ENCODE measurements at places on chromosomes 13 and 19.

GRCh38 chr13:73497430-73497829 lies 438.6 kb downstream of the KLF5 start:
- DNase-seq = no peak

GRCh38 chr13:58680115-58680514 lies 1048.6 kb downstream of the PCDH17 start:
- DNase-seq = no peak

- DNase-seq = no peak
Measured at GRCh38 chr19:17076543-17076991, 990 bp downstream of the MYO9B start.

DNA sequence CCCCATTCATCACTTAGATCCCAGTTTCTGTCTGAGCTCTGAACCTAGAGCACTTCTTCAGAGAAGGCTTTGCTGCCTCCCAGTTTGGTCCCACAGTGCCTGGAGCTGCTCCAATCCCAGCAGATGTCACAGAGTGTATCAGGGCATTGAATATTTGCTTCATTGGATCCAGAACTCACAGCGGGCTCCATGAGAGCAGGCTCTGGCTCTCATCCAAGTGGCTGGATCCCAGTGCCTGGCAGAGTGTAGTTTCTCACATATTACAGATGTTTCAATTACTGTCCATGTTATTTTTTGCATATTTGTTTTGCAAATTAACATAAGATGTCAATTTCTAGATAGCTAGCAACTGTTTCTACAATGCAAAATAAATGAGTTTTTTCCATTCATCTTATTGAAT lies 50.6 kb downstream of the MYO16 start:
- no peak for DNase-seq

GRCh38 chr13:95301183-95301967 lies at the start of gene ABCC4:
TSS of gene ABCC4 (minus strand) at chr13:95301451. CDS start at chr13:95301314, 137 bp downstream.
- peak; percentile 81 for DNase-seq

DNA sequence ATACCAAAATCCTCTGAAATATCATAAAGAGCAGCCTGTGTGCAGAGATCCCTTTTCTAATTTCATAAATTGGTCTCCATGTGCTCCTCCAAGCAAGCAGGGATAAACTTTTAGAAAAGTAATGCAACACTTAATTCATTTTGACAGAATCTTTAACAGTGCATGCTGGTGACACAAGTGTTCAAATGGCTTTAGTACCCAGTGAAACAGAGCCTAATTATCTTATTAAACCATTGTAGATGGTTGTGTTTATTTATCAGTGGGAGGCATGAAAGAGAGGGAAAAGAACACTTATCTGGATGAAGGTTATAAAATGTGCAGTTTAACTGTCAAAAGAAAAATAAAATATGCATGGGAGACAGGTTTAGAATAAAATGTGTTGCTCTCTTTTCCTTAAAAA lies 945.0 kb upstream of the PCDH20 start:
- DNase-seq = no peak

DNA sequence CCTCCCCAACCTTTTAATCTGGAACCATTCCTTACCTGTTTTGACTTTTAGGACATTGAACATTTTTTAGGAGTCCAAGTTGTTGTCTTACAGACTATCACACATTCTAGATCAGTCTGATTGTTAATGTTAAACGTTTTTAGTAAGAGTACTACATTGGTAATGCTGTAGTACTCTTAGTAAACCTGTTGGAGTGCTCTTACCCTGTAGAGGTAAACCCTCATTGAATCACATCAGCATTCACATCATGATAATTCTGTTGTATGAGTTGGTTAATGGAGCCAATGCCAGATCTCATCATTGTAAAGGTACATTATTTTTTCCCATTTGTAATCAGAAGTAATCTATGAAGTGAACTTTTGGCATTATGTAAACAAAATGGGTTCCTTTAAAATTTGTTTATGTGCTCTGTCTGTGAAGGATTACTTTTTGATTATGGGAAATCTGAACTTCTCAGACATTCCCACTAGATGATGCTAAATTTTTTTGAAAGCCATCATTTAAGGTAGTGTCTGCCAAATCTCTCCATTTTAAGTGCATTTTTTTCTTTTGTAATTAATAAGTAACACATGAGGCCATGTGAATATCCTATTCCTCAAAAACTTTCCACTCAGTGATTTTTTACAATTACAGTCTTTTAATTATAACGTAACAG lies 55.2 kb downstream of the VWA8 start:
- DNase-seq = no peak

DNA sequence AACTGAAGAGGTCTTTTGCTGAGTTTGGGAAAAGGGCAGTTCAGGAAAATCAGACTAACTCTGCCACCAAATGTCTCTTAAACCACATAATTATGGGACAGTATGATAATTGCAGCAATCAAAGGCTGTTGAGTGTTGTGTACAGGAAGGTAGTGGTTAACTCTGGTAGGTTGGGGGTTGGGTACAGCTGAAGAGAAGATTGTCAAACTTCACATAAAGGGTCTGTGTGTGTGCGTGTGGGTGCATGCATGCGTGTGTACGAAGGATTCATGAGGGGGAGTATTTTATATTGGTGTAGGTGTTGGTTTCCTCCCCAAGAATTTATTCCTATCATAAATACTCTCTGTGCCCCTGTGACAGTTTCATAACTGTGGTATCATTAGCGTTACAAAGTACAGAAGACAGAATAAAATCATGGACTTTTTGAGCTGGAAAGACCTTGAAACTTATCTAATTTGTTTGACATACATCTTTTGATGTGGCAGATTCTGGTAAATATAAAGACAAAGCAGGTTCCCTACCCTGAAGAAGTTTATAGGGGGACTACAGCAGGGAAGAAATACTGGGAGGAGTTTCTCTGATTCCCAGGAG lies 94.1 kb downstream of the PCCA start:
- DNase-seq = no peak

DNA sequence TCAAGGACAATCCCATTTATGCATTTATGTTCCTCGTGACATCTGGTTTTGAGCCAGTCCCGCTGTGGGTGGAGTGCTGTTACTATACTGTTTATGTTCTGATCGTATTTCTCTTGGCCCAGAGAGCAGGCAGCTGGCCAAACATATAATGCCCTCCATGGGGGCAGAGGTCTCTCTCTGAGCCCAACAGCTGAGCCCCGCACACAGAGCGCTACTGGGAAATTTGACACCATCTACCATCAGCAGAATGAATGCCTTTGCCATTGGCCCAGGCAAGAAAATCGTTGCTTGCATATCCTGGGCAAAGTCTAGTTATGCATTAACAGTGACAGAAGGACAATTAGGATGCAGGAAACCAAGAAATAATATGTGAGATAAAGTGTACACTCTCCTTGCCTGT lies 126.8 kb upstream of the CACNA1A start:
- DNase-seq = no peak

GRCh38 chr19:38387550-38388348 lies at the start of gene GGN:
TSS of gene GGN (minus strand) at chr19:38388034. CDS start at chr19:38387261, 773 bp downstream.
- DNase-seq = peak; percentile 83

DNA sequence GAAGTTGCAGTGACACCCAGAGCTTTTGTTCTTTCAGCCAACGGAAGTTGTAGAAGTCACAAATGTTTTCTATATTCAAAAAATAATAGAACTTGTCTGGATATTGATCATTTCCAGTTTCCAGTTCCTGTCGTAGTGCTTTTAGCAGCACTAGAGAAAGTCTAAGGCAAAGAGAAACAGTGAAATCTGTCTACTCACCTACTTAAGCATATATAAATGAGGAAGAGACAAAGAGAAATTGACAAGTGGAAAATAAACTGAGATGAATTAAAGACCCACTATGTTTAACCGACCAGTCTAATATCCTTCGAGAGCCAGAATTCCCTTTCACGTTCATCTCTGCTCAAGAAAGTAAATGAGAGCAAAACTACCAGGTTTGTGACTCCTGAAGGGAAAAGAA lies 36.7 kb downstream of the DACH1 start:
- no peak for DNase-seq

DNA sequence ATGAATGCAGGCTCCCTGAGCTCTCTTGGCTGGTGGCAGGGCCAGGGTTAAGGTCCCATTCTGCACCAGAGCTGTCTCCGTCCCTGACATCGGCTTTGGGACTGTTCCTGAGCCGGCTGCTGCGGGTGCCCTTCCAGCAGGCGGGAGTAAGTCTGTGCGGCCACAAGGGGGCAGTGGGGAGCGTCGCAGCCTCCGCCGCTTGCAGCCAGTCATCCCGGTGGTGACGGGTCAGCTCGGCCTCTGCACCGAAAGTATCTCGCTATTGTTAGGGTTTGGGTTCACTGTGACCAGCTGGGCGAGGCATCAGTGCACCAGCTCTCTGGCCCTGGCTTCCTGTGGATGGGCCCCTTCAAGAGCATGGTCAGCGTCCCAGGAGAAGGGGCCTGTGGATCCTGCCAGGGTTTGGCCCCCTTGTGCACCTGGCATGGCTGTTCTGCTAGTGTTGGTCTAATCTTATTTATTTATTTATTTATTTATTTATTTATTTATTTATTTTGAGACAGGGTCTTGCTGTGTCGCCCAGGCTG lies 15.1 kb downstream of the NDUFB7 start:
- DNase-seq = peak; percentile 95

DNA sequence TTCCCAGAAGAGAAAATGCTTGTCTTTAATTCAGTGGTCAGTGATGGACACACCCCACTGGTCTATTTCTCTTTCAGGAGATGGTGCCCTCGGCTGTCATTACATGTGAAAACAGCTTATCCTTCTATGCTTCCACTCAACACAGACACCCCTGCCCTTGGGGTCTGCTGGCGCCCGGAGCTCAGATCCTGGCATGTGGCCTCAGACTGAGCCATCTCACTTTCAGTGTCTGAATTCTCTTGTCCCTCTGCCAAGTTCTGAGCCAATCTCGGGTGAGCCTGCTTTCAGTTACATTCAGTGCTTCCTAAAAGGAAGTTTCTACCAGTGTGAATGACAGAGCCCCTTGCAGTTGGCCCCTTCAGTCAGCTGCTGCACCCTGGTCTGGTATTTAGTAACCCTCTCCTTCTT lies 293.6 kb downstream of the DNAJC15 start:
- DNase-seq = no peak

- no peak for DNase-seq
Measured at GRCh38 chr19:49441960-49442350, 628 bp upstream of the SLC17A7 start.

DNA sequence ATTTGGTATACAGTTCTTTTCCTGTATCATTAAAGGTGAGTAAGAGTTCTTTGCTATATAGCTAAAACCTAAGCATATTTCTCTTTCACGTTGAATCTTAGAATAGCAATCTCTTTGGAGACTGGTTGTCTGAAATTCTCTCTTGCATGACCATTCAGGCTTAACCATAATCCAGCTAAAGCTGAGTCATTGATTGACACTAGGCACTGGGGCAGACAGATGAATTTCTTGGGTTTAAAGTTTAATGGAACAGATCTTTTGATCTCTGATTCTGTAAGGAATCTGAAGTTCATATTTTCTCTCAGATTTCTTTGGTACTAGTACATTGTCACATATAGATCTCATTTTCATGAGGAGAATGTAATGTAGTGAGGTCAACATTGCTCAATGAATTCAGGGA lies 397.3 kb upstream of the MIR17HG start:
- no peak for DNase-seq

DNA sequence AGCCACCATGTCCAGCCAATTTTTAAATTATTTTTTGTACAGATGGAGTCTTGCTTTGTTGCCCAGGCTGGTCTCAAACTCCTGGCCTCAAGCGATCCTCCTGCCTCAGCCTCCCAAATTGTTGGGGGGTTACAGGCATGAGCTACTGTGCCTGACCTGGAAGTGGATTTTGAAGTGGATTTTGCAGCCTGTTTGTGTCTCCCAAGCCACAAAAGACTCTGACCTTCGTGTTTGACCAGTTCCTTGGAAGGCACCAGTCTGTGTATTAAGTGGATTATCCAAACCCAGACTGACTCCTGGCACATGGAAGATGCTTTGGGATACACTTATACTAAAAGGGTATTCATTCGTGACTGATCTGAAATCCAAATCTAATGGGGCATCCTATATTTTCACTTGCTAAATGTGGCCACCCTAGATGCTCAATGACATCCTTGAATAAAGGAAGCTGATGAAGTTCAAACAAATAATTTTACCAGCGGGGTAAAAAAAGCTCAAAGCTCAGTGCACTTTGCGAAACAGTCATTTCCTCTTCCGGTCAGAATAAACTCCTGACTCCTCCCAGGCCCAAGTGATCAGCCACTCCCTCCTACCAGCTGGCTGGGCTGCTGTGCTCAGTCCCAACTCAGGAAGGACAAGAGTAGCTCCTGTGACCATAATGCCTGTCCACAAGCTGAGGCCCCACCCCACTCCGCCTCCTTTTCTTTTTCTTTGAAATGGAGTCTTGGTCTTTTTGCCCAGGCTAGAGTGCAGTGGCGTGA lies 32.6 kb upstream of the GATAD2A start:
- no peak for DNase-seq

GRCh38 chr19:14661372-14661924 lies 13.2 kb downstream of the ADGRE3 start:
- no peak for DNase-seq

- DNase-seq = no peak
Measured at GRCh38 chr19:5623397-5624017, 624 bp downstream of the SAFB start.

GRCh38 chr13:68550330-68550729 lies 1320.2 kb upstream of the PCDH9 start:
- no peak for DNase-seq

DNA sequence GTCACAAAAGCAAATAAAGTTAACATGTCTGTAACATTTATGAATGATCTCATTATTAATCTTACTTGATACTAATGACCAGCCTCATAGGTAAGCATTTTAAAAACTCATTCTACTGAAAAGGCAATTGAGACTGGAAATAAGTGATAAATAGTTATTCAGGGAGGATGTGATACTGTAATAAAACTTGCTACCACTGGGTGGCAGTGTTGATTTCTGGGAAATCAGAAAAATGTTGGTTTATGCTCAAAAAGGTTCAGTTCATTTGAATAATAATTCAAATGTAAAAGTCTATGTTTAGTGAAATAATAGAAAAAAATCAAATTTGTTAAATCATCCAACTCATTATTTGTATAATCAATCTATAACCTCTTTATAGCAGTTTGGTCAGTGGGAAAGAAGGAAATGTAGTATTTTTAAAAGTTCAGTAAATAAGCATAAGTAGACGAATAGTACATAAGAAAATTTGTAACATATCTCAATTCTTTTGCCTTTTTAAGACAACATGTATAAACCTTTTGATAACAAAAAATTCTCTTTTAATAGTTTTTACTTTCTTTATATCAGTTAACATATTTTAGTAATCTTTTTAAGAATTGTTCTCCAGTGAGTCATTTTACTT lies 9.6 kb downstream of the ABHD13 start:
- DNase-seq = no peak

- no peak for DNase-seq
Measured at GRCh38 chr13:69423844-69424243, 683.8 kb upstream of the ATXN8OS start.

- DNase-seq = no peak
Measured at GRCh38 chr13:113152984-113153809, 5.3 kb upstream of the PROZ start.

- DNase-seq = no peak
Measured at GRCh38 chr19:21439201-21439751, 42.3 kb downstream of the ZNF493 start.

DNA sequence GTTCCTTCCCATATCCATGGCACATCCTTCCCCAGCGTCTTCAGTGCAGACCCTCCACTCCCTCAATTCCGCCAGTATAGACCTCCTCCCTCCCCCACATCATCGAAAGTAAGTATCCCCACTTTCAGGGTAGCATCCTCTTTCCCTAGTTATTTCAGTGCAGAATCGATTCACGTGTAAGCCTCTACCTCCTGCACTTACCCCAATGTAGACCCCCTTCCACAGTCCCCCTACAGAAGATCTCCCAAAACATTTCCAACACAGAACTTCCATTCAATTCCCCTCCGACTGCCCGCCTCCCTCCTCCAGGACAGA lies 664 bp downstream of the IRF3 start:
- DNase-seq = no peak

Measured in GM12892 (cell line).